SK-N-SH treated with all-trans-retinoic acid at 6 μM for 48 hours (cell line): ENCODE measurements at places on chromosomes 4 and X.
A peak's percentile ranks its signal among the peaks of the same experiment; 100 is the strongest.

- peak; percentile 68 for ATAC-seq
Measured at GRCh38 chr4:145954924-145955339, 16.3 kb upstream of the ZNF827 start.

GRCh38 chrX:108306086-108306485 is 132.1 kb downstream of the COL4A6 start:
- ATAC-seq: no peak

GRCh38 chr4:772118-772517 is 53.8 kb downstream of the CPLX1 start:
- ATAC-seq: peak; percentile 7; the same call in 1 of the 3 replicates

GRCh38 chr4:6747294-6748051 is 31.5 kb downstream of the BLOC1S4 start:
- peak; percentile 31; the same call in 1 of the 3 replicates for ATAC-seq

GRCh38 chrX:19673375-19674040 is 158.2 kb upstream of the MAP3K15 start:
- peak; percentile 85 for ATAC-seq

DNA sequence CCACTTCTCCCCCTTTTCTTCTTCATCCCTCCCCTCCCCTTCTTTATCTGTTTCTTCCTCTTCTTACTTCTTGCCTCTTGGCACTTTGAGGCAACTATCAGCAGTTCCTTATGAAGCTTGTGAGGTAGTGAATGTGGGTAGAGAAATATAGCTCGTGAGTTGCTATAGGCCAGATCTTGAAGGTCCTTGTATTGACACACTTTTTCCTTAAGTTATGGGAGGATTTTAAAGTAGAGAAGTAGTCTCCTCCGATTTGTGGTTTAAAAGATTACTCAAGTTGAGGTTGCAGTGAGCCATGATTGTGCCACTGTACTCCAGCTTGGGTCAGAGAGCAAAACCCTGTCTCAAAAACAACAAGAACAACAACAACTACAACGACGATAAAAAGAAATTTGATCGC is 3.4 kb upstream of the RRAGB start:
- ATAC-seq: no peak

DNA sequence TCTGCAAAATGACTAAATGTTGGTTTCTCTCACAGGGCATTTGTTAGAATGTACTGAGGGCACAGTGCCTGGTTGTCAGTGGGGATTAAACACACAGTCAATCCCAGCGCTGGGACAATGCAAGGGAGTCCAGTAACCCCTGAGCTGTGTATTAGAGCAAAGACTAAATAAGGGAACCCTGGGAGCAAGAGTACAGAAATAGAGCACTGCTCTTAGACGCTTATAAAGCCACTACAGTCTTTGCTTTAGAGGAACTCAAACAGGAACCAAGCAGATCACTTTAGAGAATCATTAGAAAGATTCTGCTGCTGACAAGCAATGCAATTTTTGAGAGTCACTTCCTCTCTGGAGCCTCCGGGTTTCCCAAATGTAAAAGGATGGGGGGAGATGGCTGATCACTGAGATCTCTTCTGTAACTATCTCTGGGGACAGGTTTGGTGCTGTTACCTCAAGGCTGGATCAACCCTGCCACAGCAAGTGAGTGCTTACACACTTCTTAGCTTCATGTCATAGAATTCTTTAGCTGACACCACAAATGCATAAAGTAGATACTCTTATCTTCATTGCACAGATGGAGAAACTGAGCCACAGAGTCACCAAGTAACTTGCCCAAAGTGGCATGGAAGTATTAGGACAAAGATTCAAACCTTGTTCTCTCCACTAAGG is 137.8 kb upstream of the CPEB2 start:
- no peak for ATAC-seq

- ATAC-seq: no peak
Measured at GRCh38 chr4:123415576-123415975, 19.0 kb downstream of the SPRY1 start.

- no peak for ATAC-seq
Measured at GRCh38 chr4:3044870-3045819, 29.2 kb downstream of the HTT-AS start.

DNA sequence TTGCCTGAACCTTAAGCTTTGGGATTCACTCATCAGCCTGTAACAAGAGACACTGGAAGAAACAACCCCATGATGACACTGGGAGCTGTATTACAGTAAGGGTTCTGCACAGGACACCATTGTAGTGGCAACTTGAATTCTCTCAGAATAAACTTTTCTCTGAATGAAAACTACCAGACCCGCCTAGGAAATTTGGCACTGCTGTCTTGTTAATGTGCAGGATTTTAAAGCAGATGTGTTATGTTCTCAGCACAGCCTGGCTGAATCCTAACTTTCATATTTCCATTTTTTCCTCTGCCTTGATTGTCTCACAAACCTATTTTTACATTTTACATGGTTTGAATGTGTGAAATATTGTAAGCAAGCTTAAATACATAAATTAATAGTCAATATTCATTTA is 253.6 kb downstream of the UNC5C start:
- no peak for ATAC-seq

GRCh38 chr4:188971125-188971524 is 831.9 kb downstream of the TRIML1 start:
- ATAC-seq: peak; percentile 70; the same call in 2 of the 3 replicates

DNA sequence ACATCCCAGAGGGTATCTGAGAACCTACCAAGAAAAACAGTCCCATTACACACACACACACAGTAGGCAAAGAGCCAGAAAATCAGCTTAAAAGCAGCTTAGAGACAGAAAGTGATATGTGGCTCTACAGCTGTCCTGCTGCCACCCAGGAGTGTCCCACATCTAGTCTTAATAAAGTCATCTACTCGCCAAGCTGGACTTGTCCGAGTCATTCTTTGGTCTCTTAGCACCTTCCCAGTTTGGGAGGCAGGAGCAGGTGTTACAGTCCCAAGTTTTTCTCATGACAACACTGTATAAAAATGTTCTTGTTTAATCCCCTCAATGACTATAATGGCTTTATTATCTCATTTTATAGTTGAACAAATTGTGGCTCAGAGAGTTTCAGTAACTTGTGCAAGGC is 252.5 kb upstream of the CASK start:
- ATAC-seq: no peak

GRCh38 chr4:6516281-6516680 is 43.9 kb upstream of the PPP2R2C start:
- ATAC-seq: no peak

- ATAC-seq: peak; percentile 1; the same call in 2 of the 3 replicates
Measured at GRCh38 chrX:154548028-154548316, 552 bp downstream of the IKBKG start.

GRCh38 chr4:156977435-156978160 is 6.0 kb upstream of the PDGFC start:
- peak; percentile 67 for ATAC-seq

GRCh38 chrX:136710325-136710951 is 62.5 kb downstream of the CD40LG start:
- no peak for ATAC-seq

DNA sequence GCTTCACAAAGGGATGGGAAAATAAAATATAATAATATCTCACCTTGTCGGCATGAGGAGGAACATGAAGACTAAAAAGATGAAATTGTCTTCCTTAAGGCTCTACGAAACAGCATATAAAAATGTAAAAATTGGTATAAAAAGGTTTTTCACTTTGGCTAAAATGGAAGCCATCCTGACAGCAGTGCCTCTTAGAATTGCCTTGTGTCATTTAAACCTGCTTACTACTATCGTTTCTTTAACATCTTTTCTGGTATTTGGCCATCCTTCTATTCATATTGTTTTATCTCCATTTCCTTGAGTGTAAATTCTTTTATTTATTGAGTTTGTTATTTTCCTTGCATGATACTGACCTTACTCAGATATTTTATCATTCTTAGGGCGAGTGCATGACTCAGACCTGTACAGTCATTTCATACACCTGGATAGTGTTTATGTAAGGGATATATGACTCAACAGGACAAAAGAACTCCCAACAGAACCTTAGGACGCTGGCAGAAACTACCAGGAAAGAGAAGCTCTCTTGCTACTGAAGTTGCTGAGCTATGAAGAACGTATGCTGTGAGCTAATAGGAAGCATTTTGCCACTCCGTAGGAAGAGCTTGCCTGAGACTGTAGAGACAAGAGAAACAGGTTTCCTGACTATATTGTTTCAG is 5.8 kb upstream of the CDKN2AIP start:
- peak; percentile 62 for ATAC-seq

DNA sequence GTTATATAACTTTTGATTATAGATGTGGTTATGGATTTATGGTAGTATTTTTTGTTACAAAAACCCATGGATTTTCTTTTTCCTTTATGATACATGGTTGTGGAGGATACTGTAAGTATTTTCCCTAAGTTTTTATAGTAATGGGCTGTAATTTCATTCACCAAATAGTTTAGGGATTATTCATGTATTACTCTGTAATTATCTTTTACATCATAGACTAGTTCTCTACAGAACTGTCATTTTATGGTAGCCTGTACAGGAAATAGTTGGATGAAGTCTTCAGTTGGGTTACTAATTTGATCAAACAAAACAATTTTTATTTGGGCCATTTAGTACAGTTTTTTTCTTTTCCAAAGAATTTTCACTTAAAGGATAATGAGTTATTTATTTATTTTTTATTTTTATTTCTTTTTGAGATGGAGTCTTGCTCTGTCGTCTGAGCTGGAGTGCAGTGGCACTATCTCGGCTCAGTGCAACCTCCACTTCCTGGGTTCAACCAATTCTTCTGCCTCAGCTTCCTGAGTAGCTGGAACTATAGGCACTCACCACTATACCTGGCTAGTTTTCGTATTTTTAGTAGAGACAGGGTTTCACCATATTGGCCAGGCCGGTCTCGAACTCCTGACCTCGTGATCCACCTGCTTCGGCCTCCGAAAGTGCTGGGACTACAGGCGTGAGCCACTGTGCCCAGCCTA is 42.1 kb downstream of the RBPJ start:
- peak; percentile 68 for ATAC-seq

GRCh38 chrX:86329174-86329573 is 180.9 kb downstream of the DACH2 start:
- no peak for ATAC-seq

DNA sequence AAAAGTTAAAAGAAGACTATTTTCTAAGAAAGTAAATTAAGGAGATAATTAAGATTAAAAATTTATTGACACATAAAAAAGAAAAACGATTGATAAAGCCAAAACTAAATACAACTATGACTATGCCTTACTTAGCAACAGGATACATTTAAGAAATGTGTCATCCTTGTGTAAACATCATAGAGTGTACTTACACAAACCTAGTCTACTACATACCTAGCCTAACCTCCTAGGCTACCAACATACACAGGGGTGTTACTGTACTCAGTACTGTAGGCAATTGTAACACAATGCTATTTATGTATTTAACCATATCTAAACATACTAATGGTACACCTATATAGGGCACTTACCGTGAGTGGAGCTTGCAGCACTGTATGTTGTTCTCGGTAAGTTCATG is 108.3 kb downstream of the ANXA10 start:
- no peak for ATAC-seq
